ENCODE measurements at places on chromosomes 16 and 17.

- no peak for DNase-seq
Measured at GRCh38 chr17:74012465-74012864, 191.0 kb upstream of the RPL38 start.

GRCh38 chr17:50372222-50372757 is 694 bp downstream of the MRPL27 start:
- no peak for DNase-seq

DNA sequence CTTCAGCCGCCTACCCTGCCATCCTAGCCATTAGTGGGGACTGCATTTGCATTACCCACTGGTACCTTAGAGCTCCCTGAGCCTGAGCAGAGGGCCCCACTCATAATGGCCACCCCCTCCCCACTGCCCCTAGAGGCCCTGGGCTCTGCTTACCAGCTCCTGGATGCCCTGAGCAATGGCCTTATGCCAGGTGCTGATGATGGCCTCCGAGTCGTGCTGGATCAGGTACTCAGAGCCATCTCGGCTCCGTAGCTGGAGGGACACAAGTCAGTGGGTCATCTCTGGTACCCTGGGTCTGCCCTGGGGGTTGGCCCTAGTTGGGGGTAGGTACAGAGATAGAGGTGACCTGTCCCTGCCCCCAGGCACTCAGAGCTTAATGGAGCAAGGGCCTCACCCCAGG is 34.9 kb downstream of the ARHGAP27 start:
- DNase-seq = no peak

DNA sequence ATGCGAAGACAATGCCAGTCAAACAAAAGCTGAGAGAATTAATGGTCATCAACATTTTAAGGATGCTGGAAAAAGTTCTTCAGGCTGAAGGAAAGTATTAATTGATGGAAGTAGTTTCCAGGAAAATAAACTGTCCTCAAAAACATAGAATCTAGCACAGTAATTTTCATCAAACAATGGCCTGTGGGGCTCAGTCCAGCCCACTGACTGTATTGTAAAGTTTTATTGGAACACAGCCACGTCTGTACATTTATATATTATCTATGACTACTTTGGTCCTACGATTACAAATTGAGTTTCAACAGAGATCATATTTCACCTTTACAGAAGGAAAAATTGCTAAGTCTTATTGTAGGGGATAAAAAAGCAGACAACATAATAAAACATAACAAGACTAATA is 484.5 kb downstream of the KCNJ2 start:
- DNase-seq = no peak

- no peak for DNase-seq
Measured at GRCh38 chr17:60356940-60357339, 35.0 kb downstream of the USP32 start.

DNA sequence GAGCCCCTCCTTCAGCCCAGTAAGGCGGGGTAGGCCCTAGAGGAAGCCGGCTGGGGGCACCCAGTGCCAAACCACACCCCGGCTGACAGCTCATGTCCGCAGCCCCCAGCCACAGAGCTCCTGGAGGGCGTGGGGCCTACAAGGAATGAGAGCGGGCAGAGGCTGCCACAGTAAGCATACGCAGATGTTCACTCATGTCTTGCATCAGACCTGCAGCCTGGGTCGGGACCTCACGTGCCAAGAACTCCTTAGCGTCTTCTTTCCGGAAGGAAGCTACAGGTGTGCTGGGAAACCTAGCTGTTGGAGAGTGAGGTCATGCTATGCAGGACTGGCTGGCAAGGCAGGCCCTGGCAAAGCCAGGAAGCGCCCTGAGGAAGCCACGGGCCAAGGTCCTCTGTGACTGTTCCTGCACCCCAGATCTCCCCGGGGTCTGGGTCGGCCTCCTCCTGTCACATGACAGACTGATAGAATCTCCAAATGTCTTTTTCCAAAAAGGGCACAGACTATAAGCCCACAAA is 1.6 kb downstream of the ZNF598 start:
- no peak for DNase-seq

- DNase-seq = no peak
Measured at GRCh38 chr16:65041667-65042066, 80.2 kb downstream of the CDH11 start.

DNA sequence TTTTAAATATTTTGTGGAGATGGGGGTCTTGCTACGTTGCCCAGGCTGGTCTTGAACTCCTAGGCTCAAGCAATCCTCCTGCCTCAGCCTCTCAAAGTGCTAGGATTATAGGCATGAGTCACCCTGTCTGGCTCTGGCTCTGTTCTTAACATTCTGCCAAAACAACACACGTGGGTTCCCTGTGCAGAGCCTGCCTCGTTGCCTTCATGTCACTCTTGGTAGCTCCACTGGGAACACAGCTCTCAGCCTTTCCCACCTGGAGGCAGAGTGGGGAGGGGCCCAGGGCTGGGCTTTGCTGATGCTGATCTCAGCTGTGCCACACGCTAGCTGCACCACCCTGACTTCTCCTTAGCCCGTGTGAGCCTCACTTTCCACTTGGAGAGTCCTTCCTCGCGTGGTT is 19.3 kb downstream of the CRISPLD2 start:
- no peak for DNase-seq

DNA sequence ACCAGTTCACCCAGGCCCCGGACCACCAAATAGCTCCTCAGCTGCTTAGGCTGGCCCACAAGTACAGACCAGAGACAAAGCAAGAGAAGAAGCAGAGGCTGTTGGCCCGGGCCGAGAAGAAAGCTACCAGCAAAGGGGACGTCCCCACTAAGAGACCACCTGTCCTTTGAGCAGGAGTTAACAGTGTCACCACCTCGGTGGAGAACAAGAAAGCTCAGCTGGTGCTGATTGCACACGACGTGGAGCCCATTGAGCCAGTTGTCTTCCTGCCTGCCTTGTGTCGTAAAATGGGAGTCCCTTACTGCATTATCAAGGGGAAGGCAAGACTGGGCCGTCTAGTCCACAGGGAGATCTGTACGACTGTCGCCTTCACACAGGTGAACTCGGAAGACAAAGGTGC is 15.4 kb downstream of the FOXF1 start:
- no peak for DNase-seq

DNA sequence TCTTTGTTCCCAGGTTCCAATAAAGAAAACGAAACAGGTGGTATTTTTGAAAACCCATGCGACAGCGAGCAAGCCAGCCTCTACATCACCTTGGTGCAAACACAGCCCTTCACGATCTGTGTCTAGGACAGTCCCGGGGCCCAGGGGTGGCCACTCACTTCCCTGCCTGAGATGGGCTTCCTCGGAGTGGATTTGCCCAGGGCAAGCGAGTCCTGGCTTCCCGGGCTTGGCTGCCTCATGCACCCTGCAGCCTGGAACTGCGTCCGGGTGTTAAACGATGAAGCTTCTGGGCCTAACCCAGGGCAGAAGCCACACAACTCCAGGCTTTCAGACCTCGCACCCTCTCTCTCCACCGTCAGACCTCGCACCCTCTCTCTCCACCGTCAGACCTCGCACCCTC is 66.0 kb downstream of the RPH3AL start:
- DNase-seq = no peak

DNA sequence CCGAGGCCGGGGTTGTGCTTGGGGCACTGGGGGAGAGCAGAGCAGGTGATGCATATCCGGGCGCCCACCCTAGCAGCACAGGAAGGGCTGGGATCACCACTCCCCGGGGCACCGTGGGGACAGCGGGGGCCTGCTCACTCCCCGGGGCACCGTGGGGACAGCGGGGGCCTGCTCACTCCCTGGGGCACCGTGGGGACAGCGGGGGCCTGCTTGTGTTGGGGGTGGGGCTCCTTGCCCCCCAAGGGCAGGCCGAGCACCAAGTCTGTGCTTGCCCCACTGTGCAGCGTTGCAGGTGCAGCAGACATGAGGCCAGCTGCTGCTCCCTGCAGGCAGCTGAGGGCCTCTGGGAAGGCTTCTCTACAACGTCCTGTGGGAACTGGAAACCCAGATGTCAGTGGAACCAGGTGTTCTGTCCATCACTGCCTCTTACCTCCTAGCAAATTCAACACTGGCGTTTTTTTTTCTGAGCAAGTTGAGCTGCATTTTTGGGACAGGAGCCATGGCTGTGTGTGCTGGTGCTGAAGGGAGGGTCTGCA is 25.0 kb upstream of the ZNF750 start:
- no peak for DNase-seq

GRCh38 chr17:44940768-44941167 is 6.8 kb downstream of the KIF18B start:
- DNase-seq = no peak
